ENCODE measurements at places on chromosomes 16 and 17.

GRCh38 chr16:17347624-17348023, 123.1 kb downstream of the XYLT1 start:
- DNase-seq: no peak

DNA sequence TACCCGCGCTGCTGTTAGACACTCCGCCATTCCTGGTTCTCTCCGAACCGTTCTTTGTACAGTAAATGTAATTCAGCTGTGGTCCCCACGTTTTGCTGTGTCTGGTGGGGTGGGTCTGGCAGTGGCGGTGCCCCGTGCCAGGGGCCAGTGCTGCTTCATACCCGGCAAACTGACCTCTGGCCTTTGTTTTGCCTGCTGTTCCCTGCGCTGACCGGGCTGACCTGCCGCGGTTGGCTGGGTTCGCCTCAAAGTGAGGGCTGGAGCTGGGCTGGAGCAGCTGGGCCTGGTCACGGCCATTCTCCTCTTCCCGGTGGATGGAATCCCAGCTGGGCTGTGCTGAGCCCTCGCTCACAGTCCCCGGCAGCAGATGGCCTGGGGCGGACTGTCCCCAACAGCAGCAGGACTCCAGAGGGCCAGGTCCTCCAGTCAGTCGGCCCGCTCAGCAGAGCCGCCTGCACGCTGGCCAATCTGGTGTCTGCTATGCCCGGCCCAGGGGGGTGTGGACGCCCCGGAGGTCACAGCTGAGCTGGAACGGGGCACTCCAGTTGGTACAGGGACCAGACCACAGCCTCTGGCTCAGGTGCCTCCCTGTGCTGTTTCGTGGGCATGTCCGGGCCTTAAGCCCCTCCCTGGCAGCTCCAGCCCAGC, 1.5 kb upstream of the WFIKKN1 start:
- DNase-seq: no peak

DNA sequence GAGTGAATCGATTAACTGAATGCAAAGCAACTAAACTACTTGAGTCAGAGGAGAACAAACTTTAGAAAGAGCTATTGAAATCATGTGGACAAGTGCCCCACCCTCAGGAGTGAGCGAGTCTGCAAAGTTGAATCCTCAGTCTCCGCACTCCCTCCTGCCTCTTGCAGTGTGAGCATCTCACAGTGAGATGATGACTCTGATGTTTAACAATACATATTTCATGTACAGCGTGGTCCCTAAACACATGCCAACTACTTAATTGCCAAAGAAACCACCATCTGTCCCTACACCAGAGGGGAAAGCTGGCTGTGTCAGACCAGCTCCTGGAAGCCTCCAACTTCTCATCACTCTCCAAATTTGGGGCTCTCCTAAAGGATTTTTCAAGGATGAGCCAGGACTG, 31.2 kb downstream of the PIMREG start:
- no peak for DNase-seq

DNA sequence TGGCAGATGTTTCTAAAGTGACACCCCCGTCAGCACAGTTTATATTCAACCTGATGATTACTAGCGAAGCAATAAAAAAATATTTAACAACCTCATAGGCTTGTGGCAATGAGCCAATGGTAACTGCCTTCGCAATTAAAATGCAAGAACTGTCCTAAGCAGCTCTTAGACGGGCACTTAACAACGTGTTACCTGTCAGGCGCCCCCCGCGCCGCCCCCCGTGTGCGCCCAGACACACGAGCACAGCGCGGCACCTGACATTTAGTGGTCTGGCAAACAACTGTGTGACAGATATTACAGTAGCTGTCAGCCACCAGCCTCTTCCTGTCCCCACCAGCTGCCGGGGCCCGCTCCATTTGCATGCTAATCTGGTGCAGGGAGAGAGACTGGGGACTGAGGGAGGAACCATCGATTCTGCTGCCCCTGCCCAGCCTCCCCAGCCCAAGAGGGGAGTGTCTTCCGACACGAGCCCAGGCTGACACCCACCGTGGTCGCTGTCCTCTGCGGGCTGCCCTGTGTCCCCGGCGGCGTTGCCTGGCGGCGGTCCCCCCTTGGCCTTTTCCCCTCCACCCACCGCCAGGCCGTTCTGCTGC, 12.7 kb downstream of the NDUFAF8 start:
- DNase-seq: no peak

DNA sequence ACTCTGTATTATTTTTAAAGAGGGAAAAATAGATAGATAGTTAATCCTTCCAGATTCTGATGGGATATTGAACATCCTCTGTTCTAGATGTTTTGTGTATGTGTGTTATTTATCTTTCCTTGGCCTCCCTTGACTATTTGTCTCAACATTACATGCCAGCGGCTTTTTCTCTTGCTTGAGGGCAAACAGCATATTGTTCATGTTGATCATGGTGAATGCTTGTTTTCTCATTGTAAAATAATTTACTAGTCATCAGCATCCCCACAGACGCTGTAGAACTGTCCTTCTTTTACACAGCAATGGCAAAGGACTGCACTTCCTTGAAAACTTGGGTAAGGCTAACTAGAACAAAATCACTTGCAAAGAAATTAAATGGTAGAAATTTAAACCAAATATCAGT, 1376.4 kb upstream of the GOT2 start:
- DNase-seq: no peak

- DNase-seq: no peak
These were observed 7.7 kb upstream of the SLFN12L start for GRCh38 chr17:35545150-35545549.

GRCh38 chr16:60635548-60635947, 1400.7 kb downstream of the CDH8 start:
- no peak for DNase-seq

- DNase-seq: peak; percentile 86
These were observed at the start of the genes GNPTG and TSR3 for GRCh38 chr16:1351582-1352362. Gene GNPTG (plus strand): TSS chr16:1351931. CDS start chr16:1351966, 35 bp downstream. Gene TSR3 (minus strand): TSS chr16:1351878. CDS start chr16:1351804, 74 bp downstream.

DNA sequence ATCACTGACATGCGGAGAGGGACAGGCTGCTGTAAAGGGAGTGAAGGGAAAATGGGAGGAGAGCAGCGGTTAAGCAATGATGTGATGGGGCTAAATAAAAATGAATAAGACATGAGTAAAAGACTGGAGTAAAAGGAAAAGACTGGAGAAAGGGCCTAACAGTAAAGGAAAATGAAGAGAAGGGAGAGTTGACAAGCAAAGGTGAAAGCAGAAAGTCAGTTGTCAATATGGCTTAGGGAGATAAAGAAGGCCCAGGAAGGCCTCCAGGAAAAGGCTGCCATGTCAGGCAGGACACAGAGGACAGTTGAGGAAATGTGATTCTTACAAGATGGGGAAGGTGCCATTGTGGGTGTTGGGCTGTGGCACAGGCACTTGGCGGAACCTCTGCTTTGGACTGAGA, 98.9 kb upstream of the AMZ2 start:
- DNase-seq: no peak

DNA sequence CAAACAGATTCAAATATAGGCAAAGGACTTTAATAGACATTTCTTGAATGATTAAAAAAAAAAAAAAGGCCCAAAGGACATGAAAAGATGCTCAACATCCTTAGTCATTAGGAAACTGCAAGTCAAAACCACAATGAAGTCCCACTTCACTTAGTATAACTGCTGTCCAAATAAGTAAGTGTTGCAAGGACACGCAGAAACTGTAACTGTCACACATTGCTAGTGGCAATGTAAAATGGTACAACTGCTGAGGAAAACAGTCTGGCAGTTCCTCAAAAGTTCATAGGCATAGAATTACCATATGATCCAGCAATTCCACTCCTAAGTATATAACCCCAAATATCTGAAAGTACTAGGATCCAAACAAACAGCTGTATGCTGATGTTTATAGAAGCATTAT, 112.7 kb downstream of the BRIP1 start:
- DNase-seq: no peak

DNA sequence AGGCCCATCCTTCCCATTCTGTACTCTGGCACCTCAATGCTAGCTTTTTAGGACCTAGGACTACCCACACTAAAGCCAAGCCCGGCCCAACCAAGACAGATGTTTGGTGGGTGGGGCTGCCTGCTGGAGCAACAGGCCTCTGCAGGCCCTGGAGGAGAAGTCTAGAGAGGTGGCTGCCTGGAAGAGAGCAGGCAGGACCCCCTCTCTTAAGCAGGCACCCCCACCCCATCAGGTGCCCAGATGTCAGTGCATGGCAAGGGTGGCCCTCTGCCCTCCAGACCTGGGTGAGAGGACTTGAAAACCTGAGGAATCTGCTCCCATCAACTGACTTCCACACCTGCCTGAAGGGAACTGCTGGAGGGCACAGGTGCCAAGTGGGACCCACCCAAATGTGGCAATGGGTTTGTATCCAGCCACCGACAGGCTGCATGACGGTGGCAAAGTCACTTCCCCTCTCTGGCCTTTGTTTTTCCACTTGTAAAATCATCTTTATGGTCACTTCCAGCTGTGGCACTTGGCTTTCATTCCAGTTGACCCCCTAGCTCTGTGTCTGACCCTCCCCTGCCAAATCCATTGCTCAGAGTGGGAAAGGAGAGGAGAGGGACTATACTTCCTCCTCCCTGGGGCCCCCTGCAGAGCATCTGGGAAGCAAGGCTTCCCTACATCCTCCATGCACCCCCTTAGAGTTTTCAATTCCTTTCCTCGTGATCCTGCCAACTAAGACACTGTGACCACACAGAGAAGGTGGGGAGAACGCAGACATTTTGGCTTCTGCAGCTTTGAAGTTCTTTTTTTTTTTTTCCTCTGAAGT, 1.7 kb upstream of the STAT5A start:
- no peak for DNase-seq

- no peak for DNase-seq
These were observed 8.7 kb downstream of the COX10 start for GRCh38 chr17:14078027-14078426.

- no peak for DNase-seq
These were observed 29.2 kb downstream of the TRPV3 start for GRCh38 chr17:3528403-3528851.

- peak; percentile 22 for DNase-seq
These were observed 544 bp downstream of the CYB561 start for GRCh38 chr17:63445571-63445953.

DNA sequence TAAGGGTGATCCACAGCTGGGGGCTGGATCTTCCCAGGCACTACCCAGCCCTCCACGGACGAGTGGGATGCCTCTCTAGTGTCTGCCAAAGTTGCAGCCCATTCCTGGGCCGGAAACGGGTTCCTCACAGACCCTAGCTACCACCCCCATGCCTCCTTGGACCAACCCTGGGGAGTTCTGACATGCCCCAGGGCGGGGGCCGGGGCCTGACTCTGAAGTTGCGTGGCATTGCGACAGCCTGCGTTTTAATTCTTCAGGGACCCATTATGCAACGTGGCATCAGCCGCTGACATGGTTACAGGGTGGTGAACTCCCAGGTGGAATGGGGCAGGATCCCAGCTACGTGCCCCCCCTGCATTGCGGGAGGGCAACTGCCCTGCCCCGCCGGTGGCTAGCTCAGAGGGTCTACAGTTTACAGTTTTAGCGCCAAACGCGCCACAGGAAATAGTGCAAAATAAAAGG, 2.7 kb downstream of the CBX4 start:
- no peak for DNase-seq

DNA sequence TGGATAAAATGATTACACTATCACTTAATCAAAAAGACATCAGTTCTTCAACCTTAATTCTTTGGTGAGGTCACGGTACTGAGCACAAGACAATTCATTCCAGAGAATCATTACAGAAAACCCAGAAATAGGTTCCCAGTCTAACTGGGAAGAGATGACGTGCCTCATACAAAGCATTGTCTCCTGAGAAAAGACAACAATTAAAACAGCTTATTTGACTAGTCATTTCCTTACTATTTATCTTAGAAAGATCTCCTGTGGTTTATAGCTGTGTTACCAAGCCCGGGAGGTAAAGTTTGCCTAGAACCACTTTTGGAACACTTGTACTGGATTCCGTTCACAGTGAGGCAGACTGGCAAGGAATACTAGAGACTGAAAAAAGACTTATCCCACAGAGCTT, 5.1 kb downstream of the PHF12 start:
- DNase-seq: no peak

DNA sequence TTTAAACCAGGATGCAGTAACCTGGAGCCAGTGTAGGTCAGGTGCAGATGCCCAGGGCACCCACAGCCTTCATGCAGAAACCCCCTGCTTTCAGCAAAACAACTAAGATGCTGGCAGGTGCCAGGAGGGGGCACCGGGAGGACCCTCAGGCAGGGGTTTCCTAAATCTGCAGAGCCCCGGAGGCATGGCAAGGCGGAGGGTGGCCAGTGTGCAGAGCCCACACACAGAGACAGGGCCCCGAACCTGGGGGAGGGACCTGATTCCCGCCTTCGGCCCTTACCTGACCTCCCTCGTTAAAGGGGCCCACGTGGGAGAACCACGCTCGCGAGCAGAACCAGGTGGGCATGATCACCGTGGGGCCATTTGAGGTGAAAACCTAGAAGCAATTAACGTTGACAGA, 114.0 kb upstream of the METRNL start:
- no peak for DNase-seq

GRCh38 chr17:57663326-57664070, 81.6 kb downstream of the CCDC182 start:
- DNase-seq: no peak

GRCh38 chr16:2520097-2520783, at the start of gene AMDHD2:
Gene AMDHD2 (plus strand): TSS chr16:2520371. CDS start chr16:2520459, 88 bp downstream.
- peak; percentile 92 for DNase-seq

DNA sequence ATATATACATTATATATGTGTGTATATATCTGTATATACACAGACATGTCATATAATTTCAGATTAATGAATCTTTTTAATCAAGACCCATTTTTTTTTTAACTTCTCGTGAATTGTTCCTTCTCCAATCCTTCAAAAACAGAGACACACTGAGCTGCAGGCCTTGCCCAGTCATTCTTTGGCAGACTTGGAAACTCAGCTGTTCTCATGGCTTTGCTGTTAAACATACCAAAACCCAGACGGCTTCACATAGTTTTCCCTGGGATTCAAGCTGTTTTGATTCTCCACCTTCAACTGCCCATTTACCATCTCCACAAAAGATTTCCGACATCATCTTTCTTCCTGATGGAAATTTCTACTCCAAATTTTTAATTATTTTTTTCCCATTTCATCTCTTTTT, 148.7 kb downstream of the KCNJ2 start:
- no peak for DNase-seq

DNA sequence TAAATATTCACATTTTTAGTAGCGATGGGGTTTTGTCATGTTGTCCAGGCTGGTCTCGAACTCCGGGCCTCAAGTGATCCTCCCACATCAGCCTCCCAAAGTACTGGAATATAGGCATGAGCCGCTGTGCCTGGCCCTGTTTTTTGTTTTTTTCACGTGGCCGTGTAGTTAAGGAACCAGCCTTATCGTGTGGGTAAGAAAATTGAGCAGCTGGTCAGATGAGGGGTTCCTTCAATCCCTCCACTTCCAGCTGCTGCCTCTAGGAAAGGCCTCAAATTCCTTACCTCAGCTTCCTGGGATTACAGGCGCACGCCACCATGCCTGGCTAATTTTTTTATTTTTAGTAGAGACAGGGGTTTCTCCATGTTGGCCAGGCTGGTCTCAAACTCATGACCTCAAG, 5.9 kb upstream of the DPEP2 start:
- no peak for DNase-seq
